ENCODE measurements at places on chromosomes 7 and 10.

DNA sequence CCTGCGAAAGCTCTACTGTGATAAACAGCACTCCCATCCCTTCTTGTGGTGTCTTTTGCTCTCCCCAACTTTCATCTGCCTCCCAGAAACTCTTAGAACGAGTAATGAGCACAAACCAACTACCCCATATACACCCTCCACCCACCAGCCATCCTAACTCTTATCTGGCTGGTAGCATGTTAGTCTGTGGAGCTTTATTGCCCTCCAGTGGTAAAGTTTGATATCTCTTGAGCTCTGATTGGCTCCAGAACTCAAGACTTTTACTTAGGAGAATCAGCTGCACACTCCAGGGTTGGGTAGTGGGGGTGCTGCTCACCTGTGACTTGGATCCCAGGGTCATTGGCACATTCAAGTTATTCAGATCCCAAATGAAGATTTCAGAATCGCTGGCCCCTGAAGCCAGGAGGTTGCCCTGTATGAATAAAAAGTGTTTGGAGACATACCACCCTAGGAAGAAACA, 10.9 kb downstream of the SEC31B start:
- peak; percentile 46 for DNase-seq

GRCh38 chr7:111561654-111561903, 713 bp downstream of the IMMP2L start:
- DNase-seq: no peak

DNA sequence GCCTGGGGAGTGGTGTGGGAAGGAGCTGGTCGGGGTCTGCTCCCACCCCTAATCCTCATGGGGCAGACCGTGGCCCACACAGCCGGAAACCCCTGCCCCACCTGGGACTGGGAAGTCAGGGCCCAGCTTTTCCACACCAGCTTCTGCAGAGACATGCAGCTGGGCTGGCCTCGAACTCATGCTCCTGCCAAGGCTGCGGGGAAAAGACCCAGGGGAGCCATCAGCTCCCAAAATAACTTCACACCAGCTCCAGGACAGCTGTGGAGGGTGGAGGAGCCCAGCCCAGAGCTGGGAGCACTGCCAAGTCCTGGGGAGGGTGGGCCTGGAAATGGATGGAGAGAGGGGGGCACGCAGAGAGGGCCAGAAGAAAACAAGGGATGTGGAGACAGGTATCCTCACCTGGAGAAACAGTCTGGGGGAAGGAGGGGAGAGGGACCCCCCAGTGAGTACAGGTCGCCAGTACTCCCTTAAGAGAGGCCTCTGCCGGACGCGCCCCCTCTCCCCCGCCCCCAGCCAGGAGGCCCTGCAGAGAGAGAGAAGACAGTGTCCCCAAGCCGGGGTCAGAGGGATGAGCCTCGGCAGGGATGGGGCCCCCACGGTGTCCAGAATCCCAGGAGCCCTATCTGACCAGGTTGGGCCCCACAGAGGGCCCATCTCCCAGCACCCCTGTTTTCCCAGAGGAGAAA, 11.5 kb upstream of the GRIFIN start:
- no peak for DNase-seq

DNA sequence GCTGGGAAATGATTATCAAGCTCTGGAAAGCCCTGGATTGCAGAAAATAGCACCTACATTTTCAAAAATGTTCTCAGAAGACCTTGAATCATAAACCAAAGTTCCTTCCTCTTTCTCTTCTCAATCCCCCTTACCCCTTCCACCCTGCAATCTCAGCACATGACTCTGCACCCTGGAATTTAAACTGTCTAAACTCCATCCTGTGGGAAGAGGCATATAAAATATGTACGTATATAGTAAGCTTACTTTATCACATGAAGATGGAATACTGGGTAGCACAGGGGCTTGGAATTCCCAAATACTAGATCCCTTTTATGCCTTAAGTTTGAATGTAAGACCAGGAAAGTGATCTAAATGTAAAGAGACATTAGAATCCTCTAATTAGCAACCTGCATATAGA, 7.7 kb downstream of the AGMO start:
- no peak for DNase-seq

Data from lower leg skin (tissue), 4 donors.